GOT3 (cell line): ENCODE measurements at places on chromosomes 13 and 19.

- DNase-seq = no peak
Observed at GRCh38 chr13:51996641-51997040, 14.6 kb downstream of the ATP7B start.

GRCh38 chr19:2798158-2798685, 12.9 kb downstream of the THOP1 start:
- no peak for DNase-seq

GRCh38 chr13:44648392-44649103, 72.4 kb upstream of the TSC22D1 start:
- no peak for DNase-seq

DNA sequence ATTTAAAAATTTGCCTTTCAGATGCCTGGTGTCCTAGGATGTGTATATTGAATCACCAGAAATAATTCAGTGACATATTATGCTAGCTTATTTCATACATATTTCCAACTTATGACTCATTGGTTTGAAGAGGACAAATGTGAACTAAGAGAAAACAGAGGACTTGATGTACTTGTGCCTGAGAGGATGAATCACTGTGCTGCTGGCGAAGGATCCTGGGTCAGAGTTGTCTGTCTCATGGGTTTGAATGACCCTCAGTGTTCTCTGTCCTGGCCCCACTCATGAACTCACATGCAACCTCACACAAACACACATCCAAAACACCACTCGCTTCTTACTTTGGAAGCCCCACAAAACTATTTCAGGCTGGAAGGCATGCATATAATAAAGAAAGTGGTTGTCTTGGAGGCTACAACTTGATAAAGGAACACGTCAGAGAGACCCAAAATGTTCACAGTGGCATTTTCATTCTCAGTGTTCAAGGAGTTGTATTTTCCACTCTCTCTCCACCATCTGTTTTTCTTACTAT, 129.0 kb upstream of the SPRY2 start:
- no peak for DNase-seq

- no peak for DNase-seq
Observed at GRCh38 chr13:91323349-91323748, 24.1 kb upstream of the MIR17HG start.

GRCh38 chr19:51686171-51686570, 7.0 kb upstream of the SPACA6 start:
- DNase-seq = no peak

DNA sequence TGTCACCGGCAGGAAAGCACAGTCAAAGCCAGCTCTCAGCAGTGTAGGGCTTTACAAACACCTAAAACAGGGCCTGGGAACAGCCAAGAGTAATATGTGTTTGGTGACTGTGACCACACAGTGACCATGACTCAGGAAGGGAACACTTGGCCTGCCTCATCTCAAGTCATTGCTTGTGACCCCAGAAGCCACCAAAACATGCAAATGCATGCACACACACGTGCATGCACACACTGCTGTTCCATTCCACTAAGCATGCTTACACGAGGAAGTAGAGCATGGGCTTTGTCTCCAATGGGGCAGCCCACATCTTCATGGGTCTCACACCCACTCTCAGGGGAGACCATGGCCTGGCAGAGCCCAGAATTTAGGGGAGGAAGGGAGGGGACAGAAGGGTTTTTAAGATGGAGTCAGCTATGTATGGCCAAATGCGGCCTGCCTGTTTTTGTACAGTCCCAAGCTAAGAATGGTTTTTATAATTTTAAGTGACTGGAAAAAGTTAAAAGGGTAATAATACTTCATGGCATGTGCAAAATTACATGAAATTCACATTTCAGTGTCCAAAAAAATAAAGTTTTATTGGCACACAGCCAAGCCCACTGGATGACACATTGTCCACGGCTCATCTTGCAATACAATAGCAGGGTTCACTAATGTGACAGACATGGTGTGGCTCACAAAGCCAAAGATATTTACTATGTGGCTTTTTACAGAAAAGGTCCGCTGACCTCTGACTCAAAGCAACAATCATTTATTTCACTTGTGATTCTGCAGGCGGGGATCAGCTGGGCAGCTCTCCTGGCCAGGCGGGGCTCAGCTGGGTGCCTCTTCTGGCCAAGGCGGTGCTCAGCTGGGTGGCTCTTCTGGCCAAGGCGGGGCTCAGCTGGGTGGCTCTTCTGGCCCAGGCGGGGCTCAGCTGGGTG, 17.3 kb downstream of the ZFR2 start:
- DNase-seq = no peak

GRCh38 chr13:79621902-79622301, 140.9 kb downstream of the NDFIP2 start:
- no peak for DNase-seq
